ENCODE measurements at places on chromosomes 1 and 21.
A peak's percentile ranks its signal among the peaks of the same experiment; 100 is the strongest.

GRCh38 chr21:45032977-45033710 lies 41.2 kb upstream of the ADARB1 start:
- no peak for DNase-seq

DNA sequence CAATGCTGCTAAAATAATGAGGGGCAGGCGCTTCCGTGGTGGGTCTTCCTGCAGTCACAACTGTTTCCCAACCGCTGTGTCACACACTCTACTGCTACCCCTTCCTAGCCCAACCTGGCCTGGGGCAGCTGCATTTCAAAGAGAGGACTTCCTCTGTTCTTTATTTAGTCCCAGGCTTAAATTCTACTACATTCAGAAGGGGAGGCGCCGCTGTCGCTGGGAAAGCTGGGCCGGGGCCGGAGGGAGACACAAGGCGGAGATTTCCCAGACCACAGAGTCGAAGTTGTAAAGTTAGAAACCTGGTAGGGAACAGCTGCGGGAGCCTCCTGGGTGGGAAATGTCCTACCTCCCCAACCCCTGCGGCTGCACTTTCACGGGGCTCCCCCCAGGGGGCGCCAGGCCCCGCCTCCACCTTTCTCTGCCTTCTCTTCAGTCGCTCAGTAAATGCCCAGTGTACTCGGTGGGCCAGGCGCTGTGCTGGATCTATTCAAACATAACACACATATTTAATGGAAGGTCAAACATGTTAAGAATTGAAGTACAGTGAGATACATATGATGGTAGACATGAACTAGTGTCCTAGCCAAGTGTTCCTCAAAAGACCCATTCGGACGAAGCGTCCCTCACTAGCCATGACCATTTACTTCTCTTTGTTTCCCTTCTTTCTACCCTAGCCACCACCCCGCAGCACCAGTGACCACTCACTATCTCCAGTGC lies 23.1 kb downstream of the DYRK3 start:
- peak; percentile 61 for DNase-seq

DNA sequence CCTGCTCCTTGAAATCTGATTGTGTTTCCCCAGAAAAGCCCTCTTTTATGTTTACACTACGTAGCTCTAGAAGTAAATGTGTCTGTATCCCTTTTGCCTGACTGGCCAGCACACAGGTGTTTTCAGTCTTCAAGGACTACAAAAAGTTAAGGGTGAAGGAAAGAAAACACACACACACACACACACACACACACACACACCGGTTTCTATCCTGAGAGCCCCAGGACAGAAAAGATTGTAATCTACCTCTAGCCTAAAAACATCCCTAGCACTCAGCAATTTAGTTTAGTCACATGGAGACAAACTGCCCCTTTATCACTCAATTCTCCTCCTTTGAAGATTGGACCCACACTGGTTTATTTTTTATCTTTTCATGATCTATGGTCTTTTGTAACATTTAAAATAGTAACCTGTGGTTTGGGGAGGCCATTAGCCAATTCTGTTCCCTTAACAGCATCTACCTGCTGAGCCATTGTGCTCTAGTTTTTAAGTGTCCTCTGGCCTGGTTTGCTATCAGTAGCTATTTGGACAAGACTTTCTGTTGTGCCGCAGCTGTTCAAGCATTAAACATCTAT lies 15.8 kb upstream of the TRIM45 start:
- no peak for DNase-seq

DNA sequence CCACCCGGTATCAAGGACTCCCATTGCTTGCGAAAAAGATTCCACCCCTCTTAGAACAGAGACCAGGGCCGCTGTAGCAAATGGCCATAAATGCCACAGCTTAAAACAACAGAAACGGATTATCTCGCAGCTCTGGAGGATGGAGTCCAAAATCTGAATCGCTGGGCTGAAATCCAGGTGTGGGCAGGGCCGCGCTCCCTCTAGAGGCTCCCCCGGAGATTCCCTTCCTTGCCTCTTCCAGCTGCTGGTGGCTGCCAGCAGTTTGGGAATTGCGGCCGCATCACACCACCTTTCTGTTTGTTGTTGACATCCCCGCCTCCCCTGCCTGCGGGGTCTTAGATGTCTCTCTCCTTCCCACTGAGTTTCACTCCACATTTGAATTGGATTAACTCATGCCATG lies 15.6 kb downstream of the PDE9A start:
- DNase-seq = peak; percentile 92

- no peak for DNase-seq
Measured at GRCh38 chr1:55061000-55061705, 21.8 kb downstream of the PCSK9 start.

GRCh38 chr1:110630839-110631663 lies 24.9 kb upstream of the KCNA2 start:
- peak; percentile 84 for DNase-seq

DNA sequence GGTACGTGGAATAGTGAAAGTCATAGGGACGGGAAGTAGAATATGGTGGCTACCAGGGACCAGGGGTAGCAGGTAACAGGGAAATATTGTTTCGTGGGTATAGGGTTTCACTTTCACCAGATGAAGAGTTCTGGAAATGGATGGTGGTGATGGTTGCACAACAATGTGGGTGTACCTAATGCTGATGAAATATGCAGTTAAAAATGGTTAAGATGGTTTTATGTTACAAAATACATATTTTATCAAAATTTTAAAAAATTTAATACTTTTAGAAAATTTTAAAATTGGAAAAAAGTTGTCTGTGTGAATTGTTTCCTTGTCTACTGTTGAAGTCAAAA lies 55.5 kb upstream of the TLR5 start:
- DNase-seq = no peak

DNA sequence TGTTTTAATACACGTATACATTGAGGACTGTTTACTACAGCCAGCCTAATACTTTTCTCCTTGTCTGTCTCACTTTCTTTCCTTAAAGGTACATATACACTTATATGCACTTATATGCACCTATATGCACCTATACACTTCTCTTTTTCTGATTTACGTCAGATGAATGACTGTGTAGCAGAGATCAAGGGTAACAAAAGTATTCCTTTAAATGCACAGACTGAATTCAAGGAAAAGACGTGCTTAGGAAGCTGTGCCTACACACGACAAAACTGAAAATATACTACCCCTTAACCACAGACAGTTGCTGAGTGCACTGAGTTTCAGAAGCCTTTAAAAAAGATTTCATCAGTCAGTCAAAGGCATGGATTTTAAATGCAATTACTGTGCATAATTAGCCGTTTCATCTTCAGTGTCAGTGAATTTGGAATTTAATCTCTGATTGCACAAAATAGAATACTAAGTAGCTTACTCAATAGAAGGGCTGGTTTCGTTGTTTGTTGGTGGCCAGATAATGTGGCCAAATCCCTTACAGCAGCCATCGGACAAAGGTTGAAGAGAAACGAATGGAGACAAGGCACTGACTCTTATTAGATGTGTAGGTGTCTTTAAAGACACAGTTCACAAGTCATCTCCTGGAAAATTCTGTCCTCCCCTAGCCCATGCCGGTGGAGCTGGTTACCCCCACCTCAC lies 38.3 kb upstream of the TARBP1 start:
- no peak for DNase-seq

GRCh38 chr1:203281851-203282661 lies 23.3 kb upstream of the BTG2 start:
- DNase-seq = no peak
